ENCODE measurements at places on chromosomes 11 and 22.
A peak's percentile ranks its signal among the peaks of the same experiment; 100 is the strongest.

DNA sequence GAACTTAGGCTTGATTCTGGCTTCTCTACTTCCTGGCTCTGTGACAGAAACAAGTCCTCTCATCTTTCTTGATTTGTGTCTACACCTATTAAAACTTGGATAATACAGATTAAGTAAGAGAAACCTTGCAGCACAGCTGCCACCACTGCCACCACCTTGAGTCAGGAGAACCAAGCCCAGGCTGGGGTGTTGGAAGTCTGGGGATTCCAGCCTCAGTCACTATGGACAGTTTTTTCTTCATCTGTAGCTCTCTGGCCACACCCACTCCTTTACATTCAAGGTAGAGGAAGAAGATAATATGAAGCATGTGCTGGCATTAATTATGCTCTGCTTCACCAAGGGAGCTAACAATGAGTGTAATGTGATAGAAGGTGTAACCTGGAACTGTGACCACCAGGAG lies 75.7 kb downstream of the RELT start:
- DNase-seq: no peak

DNA sequence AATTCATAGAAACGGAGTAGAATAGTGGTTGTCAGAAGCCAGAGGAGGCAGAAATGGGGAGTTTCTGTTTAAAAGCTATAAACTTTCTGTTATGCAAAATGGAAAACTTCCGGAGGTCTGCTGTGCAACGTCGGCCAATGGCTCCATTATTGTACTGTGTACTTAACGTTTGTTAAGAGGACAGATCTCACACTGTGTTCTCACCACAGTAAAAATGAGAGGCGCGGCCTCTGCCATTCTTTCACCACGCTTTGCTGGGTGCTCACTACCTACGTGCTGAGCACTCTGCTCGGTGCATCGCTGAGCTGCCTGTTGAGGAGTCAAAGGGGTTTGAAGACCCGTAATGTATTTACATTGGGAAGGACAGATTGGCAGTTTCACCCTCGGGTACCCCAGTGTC lies 218.8 kb upstream of the B3GAT1 start:
- no peak for DNase-seq

DNA sequence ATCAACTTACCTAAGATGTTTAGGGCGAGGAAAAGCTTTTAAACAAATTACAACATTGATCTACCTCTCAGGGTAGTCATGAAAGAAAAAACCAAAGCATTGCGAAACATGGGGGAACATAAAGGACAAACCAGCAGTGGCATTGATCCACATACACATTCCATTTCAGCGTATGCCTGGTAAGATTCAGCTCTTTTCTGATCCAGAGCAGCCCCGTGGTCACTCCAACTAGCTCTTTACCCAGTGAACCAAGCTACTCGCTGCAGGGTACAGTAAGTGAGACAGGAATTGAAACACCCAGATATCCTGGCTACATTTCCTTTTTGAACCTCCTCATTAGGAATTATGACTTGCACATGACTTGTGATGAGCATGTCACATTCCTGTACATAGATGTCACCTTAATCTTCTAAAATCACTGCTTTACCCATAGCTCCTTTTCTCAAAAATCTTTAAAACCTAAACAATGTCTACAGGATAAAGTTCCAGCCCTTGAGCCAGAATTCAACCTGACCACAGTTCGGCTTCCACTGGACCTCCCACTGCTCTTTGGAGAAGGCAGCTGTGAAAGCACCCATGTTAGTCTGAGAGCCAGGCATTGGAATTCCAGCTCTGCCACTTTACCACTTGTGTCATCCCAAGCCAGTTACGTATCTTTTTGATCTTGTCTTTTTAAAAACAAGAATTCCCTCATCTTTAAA lies 42.9 kb upstream of the AKIP1 start:
- no peak for DNase-seq

DNA sequence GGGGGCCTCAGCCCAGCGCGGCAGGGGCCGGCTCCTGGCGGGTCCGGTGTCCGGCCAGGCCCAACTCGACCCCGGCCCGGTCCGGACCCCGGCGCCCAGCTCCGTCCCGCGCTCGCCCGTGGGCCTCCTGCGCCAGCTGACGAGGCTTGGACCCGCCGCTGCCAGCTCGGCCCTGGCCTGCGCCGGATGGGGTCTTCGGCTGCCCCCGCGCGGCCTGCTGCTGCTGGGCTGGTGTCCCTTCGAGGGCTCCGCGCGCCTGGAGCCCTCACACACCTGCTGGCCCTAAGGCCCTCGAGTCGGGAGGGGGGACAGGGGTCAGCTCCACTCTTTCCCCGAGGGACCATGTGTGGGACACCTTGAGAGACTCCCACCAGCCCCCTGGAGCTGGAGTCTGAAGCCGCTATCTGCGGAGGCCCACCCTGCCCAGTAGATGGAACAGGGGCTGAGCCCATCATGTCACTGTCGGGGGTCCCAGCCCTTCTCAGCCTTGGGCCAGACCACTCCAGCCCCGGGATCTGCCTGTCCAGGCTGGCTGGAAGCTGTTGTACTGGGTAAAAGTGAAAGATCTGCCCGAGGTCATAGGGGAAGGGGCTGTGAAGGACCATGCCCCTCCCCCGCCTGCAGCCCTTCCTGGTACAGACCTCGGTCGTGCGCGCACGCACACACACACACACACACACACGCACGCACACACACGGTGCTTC lies 768 bp upstream of the CDKN1C start:
- no peak for DNase-seq

DNA sequence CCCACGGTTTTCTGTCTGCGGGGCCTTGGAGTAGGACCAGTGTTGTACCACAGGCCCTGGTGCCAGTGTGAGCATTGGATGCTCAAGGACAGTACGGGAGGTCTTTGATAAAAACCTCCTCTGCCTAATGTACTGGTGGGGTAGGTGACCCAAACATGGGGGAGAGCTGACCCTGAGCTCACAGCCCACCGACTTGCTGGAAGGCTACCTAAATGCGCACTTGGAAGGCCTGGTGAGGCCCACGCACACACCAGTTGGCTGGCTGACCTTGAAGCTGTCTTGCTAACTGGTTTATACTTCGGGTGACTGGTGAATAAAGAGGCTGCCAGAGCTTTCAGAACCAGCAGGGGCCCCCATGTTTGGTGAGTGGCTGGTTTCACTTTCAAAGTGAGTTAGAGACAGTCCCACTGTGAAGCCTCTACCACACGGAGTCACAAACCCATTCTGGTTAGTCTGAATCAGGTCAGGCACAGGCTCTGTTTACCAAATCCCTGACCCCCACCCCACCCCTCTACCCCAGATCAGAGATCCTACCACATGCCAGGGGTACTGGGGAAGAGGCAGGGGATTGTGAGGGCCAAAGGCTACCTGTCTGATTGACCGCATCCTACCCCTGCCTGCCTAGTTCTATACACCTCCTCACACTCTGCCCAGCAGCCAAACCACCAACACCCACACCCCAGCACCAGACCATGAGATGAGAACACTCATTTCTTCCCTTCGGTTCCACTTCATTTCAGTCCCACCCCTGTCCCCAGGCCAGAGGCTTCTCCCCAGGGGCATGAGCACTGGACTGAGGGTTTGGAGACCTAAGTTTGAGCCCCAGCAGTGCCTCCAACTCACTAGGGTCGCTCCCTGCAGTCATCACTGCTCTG lies 12.7 kb upstream of the IL2RB start:
- no peak for DNase-seq

GRCh38 chr22:26559961-26560575 lies 29.9 kb downstream of the TPST2 start:
- no peak for DNase-seq

GRCh38 chr11:3626250-3626960 lies 15.4 kb downstream of the ART5 start:
- no peak for DNase-seq

DNA sequence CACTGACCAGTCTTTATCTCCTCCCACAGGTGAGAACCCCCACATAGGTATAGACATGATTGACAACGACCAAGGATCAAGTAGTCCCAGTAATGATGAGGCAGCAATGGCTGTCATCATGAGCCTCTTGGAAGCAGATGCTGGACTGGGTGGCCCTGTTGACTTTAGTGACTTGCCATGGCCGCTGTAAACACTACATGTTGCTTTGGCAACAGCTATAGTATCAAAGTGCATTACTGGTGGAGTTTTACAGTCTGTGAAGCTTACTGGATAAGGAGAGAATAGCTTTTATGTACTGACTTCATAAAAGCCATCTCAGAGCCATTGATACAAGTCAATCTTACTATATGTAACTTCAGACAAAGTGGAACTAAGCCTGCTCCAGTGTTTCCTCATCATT lies 76.5 kb downstream of the BTBD10 start:
- no peak for DNase-seq

GRCh38 chr22:30187529-30188407 lies 58.8 kb downstream of the LIF start:
- DNase-seq: no peak

GRCh38 chr11:80900265-80900664 lies 1459.4 kb upstream of the TENM4 start:
- no peak for DNase-seq

DNA sequence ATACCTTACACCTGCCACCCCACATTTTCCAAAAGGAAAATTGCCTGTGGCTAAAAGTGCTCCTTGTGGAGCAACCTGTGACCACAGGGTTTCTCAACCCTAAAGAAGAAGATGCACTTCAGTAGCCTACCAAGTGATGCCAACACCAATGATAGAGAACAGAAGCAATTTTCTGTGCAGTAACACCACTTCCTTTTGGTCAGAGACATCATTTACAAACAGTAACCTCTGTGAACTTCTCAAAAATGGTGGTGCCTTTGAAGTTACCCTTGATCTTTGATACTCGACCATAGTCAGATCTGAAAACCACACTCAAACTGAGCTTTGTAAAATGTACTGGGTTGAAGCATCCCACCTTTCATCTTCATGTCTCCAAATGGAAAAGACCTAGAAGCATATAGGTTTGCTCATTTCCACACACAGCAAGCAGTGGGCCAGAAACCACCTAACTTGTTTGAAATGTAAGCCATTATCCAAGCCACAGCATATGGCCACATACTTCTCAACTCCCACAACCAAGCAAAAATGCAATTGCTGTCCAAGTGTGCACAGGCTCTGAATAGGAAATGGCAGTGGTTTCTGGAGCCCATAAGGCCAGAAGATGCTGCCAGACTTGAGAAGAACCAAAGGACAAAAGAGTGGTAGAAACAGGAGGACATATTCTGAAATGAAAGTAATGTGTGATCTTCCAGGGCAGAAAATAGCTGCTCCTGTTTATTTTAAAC lies 24.3 kb downstream of the MPPED2 start:
- DNase-seq: no peak

DNA sequence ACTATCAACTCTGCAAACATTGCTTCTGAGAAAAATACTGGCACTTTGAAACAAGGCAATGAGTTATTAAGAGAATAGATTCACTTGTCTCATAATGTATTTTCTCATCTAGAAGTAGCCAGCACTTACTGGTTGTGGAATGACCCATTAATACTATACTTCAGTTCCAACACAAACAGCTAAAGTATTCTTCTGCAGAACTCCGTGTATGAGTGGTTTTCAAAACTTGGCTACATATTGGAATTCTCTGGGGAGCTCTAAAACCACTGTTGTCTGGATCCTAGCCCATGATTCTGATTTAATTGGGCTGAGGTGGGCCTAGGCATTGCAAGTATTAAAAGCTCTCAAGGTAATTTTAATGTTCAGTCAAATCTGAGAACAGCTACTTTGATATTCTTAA lies 1416.4 kb upstream of the RAG2 start:
- no peak for DNase-seq

DNA sequence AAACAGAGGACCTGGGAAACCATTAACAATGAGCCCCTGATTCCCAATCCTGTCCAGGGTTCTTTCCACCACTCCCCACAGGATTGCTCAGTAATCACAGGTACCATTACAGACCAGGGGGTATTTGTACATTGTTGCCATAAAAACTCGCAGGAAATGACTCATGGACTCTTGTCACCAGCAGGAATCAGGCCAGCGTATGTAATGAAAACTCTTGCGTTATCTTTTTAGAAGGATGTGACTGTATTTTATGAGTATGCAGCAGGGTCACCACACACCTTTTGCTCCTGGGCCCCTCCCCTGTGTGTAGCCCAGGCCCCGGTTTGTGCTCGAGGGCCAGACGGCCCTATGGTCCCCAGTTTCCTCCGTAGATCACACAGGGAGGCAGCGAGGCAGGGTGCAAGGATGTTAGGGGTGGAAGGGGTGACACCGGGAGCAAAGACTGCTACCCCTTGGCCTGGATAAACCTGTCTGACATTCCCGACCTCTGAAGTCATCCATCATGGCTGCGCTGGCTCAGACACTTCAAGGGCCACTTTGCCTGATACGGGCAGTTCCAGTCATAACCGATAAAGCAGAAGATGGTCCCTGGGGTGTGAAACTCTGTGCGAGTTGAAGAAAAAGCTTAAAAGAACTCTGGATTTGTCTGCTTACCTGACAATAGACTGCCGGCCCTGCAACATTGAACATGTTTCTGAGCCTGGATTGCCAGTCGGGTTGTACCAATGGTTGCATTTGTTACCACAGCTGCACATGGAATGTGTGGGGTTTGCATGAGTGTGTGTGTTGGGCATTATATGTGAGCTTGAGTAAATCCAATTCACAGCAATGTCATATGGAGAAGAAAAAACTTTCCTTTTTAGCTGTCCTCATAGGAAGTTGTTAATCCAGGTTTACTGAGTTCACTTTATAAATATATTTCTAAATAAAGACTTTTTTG lies 56.9 kb downstream of the MICAL2 start:
- peak; percentile 38 for DNase-seq

GRCh38 chr11:130672911-130673310 lies 224.5 kb downstream of the ADAMTS15 start:
- no peak for DNase-seq

DNA sequence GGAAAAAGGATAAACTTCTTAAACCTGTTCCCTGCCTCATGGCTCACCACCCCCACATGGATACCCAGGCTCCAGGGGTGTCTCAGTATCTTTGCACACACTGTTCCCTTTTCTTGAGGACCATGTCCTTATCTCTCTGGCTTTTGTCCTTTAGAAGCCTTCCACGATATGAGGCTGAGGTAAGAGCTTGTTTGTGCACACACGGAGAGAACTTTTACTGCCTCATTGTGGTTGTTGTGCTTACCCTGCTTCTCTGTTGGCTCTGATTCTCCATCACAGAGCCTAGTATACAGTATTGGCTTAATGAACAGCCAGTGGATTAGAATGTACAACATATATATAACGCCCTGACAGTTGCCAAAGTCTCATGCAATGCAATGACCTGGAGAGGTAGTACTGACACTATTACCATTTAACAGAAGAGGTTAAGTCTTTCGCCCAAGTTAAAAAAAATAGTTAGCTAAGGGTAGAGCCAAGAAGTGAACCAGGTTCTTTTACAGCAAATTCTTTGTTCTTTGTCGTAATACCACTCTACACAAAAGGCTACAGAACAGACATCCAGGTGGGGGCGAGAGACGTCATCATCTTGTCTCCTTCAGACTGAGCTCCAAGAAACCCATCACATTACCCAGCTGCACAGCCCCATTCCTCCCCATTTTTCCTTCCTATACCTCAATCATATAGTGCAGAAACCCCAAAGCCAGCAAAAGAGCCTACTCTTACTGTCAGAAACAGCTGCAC lies 117.3 kb downstream of the PLEKHA7 start:
- DNase-seq: no peak

GRCh38 chr11:1157645-1158591 lies at the start of gene MUC5AC:
Gene MUC5AC, plus strand, starts transcription at chr11:1157953. Its CDS starts 47 bp downstream, at chr11:1158000.
- no peak for DNase-seq

GRCh38 chr11:121412000-121412587 lies 40.0 kb upstream of the SORL1 start:
- DNase-seq: no peak

GRCh38 chr22:50527921-50528681 lies 1.7 kb downstream of the TYMP start:
- DNase-seq: no peak

- DNase-seq: no peak
These were observed 5.0 kb downstream of the TBC1D22A start for GRCh38 chr22:46767249-46767985.

All from NCI-H460 (cell line).